ENCODE measurements at places on chromosomes 1 and 21.

DNA sequence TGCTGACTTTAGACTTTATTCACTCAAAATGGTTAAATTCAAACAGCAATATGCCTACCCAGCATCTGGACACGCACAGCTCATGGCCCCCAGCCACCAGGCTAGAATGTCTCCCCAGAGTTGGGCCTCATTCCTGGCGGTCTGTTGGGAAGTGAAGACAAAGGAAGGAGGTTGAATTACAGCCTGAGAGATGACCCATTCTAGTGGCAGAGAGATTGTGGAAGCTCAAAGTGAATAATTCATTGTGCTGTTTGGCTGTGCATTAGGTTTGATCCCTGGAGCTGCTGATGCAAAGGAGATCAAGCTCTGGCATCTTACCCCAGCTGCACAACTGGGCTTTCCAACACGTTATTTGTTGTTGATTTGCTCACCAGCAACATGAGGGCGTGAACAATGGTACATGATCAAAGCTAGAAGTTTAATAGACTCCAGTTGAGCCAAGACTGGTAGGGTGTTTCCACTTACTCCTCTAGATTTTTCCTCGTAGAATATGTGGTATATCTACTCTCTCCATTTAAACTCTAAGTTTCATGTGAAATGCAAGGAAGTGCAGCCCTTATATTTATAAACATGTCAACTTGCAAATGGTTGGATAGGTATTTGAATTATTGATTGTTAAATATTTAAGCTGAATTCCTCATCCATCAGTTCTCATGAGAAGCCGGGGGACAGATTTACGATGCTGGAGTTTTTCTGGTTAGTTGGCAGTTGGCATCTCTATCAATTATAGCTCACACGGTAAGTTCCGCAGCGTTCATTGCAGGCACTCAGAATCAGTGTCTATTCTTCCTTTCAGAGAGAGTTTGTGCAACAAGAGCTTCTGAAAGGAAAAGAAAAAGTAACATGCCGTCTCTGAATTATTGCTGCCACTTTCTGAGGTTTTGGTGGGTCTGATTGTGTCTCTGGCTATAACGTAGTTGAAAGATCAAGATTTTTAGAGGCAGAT lies 222.7 kb downstream of the TM2D1 start:
- H3K4me1 ChIP-seq, result peaks cover 8% of the 10 kb centered on the region
- H3K36me3 ChIP-seq, result no peaks in the 10 kb centered on the region
- H3K4me3 ChIP-seq, result peak overlapping the region; percentile 14
- no peak for DNase-seq
- no peak overlapping the region for H3K27ac ChIP-seq
- no peaks in the 10 kb centered on the region for H3K27me3 ChIP-seq

DNA sequence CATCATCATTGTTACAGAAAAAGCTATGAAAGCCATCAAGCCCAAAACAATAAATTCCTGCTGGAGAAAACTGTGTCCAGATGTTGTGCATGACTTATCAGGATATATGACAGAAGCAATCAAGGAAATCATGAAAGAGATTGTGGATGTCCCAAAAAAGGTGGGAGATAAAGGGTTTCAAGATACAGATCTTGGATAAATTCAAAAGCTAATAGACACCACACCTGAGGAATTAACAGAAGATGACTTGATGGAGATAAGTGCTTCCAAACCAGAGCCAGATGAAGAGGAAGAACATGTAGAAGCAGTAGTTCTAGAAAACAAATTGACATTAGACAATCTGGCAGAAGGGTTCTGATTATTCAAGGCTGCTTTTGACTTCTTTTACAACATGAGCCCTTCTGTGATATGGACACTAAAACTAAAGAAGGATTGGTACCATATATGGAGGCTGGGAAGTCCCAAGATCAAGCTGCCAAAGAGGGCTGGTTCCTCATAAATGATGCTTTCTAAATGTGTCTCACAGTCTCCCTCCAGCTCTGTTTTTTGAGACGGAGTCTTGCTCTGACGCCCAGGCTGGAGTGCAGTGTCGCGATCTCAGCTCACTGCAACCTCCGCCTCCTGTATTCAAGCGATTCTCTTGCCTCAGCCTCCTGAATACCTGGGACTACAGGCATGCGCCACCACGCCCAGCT lies 32.1 kb upstream of the LRIG2 start:
- no peaks in the 10 kb centered on the region for H3K36me3 ChIP-seq
- H3K4me1 ChIP-seq, result peaks cover 28% of the 10 kb centered on the region
- H3K27ac ChIP-seq, result no peak overlapping the region

DNA sequence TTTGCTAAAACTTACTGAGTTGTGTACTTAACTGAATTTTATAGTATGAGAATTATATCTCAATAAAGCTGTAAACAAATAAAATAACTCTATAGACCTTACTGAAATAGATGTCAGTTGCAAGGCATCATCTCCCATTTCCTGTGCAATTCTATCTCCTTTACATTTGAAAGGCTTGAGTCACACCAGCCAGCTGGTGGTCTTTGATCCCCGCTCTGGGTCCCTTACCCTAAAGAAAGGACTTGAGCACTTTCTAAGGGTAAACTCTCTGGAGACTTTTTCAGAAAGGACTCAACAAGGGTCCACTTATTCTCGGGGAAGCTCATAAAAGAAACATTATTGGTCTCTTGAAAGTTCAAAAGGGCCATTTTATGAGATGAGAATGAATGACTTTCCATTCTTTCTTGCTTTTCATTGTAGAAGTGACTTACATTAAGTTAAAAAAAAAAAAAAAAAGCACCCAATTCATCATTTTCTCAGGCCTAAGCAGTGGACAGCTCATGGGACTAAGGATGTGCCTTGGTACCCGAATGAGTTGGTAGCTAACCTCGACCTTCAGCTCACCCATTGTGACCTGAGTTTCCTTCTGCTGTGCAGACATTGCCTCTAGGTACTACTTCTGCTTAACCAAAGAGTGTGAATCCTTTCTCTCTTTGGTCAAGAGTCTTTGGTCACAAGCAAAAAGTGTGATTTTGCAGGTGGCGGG lies 147.0 kb upstream of the COA6 start:
- peaks cover 28% of the 10 kb centered on the region for H3K27me3 ChIP-seq
- no peak overlapping the region for H3K27ac ChIP-seq
- DNase-seq, result no peak
- H3K4me1 ChIP-seq, result peaks cover 18% of the 10 kb centered on the region

DNA sequence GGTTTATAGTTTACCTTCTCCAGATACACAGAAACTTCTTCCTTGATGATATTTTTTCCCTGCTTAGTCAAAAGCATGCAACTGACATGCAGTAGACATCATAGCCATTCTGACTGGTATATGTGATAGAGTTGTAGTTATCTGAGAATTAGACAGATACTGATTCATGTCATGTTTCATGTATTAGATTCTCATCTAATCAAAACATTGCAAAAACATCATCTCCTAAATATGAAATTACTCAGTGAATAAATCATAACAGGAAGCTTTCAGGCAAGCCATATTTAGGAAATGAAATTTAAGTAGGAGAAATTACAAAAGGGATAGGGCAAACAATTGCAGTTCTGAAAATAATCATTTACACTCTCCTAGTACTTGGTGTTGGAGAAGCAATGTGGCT lies 38.4 kb upstream of the ASB17 start:
- no peaks in the 10 kb centered on the region for H3K27me3 ChIP-seq
- no peak for DNase-seq
- no peaks in the 10 kb centered on the region for H3K36me3 ChIP-seq
- H3K4me3 ChIP-seq, result no peak overlapping the region
- no peak overlapping the region for H3K27ac ChIP-seq

DNA sequence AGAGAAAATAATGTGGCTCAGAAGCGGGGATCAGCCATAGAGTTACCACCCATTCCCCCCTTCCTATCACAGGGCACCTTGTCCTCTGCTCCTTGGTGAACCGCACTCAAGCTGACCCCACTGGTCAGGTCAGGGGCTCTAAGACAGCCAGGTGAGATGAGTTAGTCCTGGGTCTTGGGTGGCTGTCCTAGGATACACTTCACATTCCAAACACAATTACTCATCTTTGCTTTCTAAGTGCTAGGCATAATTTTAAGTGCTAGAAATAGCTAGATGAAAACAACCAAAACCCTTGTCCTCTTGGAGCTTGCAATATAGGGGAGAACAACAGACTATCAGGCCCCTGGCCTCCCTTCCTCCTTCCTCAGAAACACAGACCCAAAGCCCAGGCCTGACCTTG lies 7.8 kb upstream of the MUTYH start:
- H3K36me3 ChIP-seq, result no peaks in the 10 kb centered on the region
- H3K27me3 ChIP-seq, result no peaks in the 10 kb centered on the region
- DNase-seq, result no peak
- no peak overlapping the region for H3K4me3 ChIP-seq
- no peak overlapping the region for H3K27ac ChIP-seq
- no peaks in the 10 kb centered on the region for H3K4me1 ChIP-seq

- H3K36me3 ChIP-seq, result peaks cover 5% of the 10 kb centered on the region
- no peak overlapping the region for H3K4me3 ChIP-seq
- H3K27me3 ChIP-seq, result peaks cover 21% of the 10 kb centered on the region
- no peak overlapping the region for H3K27ac ChIP-seq
Measured at GRCh38 chr1:95226781-95227660, 7.0 kb upstream of the RWDD3 start.

Measured in immature natural killer cell (primary cell).